ENCODE measurements at places on chromosomes 1 and 21. TPM values are rescaled to one million over a fixed set of nuclear protein-coding genes. Genes with fewer than 3 reads are reported as not detected.

LORICRIN gene
- not detected for total RNA-seq

TUT4 gene
- 37.4 TPM for total RNA-seq

DNA sequence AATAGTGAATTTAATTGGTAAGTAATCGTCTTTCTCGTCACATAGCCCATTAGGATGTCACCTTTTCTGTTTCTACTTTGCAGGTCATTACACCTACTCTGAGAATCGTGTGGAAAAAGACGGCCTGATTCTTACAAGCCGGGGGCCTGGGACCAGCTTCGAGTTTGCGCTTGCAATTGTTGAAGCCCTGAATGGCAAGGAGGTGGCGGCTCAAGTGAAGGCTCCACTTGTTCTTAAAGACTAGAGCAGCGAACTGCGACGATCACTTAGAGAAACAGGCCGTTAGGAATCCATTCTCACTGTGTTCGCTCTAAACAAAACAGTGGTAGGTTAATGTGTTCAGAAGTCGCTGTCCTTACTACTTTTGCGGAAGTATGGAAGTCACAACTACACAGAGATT, 23.3 kb downstream of the PARK7 start:
- no peak overlapping the region for H3K27ac ChIP-seq
- H3K4me3 ChIP-seq = no peak overlapping the region
- no peaks in the 10 kb centered on the region for H3K27me3 ChIP-seq
- no peak for DNase-seq
- peaks cover 46% of the 10 kb centered on the region for H3K36me3 ChIP-seq

DNA sequence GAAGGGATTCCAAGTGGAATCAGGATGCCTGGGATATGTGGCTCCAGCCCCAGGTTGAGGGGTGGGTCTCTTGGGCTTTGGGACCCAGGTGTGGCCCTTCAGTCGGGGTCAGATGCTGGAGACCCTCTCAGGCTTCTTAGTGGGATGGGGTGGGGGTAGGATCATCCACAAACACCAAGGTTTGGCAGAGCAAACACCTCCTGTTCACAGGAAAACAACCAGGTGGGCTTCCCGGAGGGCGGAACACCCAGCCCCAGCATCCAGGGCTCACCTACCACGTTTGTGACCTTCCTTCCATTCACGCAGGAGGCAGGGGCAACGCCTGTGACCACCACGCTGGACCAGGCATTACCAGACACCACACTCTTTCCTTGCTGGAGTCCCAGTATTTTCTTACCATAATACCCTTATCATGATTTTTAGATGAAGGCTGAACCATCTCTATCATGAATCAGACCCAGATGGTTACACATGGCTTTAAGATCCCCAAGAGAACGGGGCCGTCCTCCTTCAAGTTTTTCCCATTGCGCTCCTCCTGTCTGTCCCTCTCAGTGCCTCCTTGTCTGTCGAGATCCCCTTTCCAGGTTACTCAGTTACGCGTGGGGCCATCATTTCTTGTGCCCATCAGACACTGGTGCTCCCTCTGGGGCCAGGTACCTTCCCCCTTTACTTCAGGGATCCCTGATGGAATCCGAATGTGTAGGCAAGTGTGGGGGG, 428.2 kb downstream of the NPHP4 start:
- DNase-seq = no peak
- no peak overlapping the region for H3K4me3 ChIP-seq
- H3K27ac ChIP-seq = no peak overlapping the region
- peaks cover 21% of the 10 kb centered on the region for H3K27me3 ChIP-seq
- no peaks in the 10 kb centered on the region for H3K4me1 ChIP-seq
- H3K36me3 ChIP-seq = no peaks in the 10 kb centered on the region

- H3K4me3 ChIP-seq = no peak overlapping the region
- no peaks in the 10 kb centered on the region for H3K27me3 ChIP-seq
- H3K4me1 ChIP-seq = peaks cover 4% of the 10 kb centered on the region
- H3K27ac ChIP-seq = no peak overlapping the region
Measured at GRCh38 chr1:218573925-218574324, 228.8 kb downstream of the TGFB2 start.

- DNase-seq = no peak
- H3K4me1 ChIP-seq = peaks cover 12% of the 10 kb centered on the region
- H3K36me3 ChIP-seq = peaks cover 6% of the 10 kb centered on the region
- H3K27me3 ChIP-seq = no peaks in the 10 kb centered on the region
Measured at GRCh38 chr1:93078203-93078602, 880 bp upstream of the MTF2 start.

- no peak overlapping the region for H3K27ac ChIP-seq
- peak; percentile 59 for DNase-seq
- no peaks in the 10 kb centered on the region for H3K27me3 ChIP-seq
- peaks cover 48% of the 10 kb centered on the region for H3K4me1 ChIP-seq
Measured at GRCh38 chr1:85569122-85569521, 11.4 kb upstream of the CCN1 start.

GRCh38 chr1:205232127-205232820, 4.5 kb downstream of the TMCC2 start:
- H3K36me3 ChIP-seq = no peaks in the 10 kb centered on the region
- no peak overlapping the region for H3K27ac ChIP-seq
- H3K27me3 ChIP-seq = no peaks in the 10 kb centered on the region
- no peak overlapping the region for H3K4me3 ChIP-seq

DNA sequence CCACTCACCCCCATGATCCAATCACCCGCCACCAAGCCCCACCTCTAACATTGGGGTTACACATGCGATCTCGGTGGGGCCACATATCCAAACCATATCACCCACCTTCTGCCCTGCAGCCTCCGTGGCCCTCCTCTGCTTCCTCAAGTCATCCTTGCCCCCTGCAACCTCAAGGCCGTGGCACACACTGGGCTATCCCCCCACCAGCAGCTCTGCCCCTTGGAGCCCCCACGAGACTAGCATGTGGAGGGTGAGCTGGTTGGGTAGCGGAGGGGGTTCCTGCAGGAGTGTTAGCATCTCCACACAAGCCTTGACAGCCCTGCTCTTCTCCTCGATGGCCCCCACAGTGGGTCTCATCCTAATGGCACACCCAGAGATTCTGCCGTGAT, 100.8 kb downstream of the TOMM20 start:
- H3K36me3 ChIP-seq = no peaks in the 10 kb centered on the region
- peaks cover 8% of the 10 kb centered on the region for H3K4me1 ChIP-seq
- no peak overlapping the region for H3K4me3 ChIP-seq
- no peaks in the 10 kb centered on the region for H3K27me3 ChIP-seq
- DNase-seq = no peak

- no peak for DNase-seq
- no peaks in the 10 kb centered on the region for H3K36me3 ChIP-seq
- no peaks in the 10 kb centered on the region for H3K27me3 ChIP-seq
- no peak overlapping the region for H3K27ac ChIP-seq
Measured at GRCh38 chr1:42442662-42443061, 13.2 kb downstream of the ZMYND12 start.

DNA sequence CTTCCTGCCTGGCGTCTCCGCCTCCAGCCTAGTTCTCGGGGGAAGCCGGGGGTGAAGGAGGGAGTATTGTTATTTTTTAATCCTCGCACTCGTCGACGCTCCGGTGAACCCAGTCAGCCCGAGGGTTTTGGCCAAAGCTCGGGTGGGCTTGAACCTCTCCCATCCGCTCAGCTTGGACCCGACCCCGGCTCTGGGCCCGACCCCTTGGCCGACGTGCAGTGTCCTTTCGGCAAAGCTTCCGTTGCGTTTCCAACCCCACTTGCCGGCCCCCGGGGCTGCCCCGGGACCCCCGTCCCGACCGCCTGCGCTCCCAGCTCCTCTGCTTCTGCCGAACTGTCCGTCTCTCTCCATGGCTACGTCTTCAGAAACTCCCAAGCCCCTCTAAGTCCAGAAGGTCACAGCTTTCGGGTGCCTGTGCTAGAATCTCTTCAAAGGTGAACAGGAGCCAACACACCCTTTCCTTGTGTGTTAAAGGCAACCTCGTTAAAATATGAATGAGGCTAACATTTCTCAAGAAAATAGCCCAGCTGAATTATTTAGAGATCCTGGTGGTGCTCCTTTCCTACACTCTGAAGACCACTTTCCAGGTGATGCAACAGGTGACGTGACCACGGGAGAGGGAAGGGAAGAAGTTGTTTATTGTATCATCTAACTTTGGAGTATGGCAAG, 647 bp downstream of the DESI2 start:
- H3K27ac ChIP-seq = peak overlapping the region; percentile 30
- peak overlapping the region; percentile 91 for H3K4me3 ChIP-seq
- no peaks in the 10 kb centered on the region for H3K27me3 ChIP-seq
- H3K4me1 ChIP-seq = peaks cover 27% of the 10 kb centered on the region
- DNase-seq = peak; percentile 39

DNA sequence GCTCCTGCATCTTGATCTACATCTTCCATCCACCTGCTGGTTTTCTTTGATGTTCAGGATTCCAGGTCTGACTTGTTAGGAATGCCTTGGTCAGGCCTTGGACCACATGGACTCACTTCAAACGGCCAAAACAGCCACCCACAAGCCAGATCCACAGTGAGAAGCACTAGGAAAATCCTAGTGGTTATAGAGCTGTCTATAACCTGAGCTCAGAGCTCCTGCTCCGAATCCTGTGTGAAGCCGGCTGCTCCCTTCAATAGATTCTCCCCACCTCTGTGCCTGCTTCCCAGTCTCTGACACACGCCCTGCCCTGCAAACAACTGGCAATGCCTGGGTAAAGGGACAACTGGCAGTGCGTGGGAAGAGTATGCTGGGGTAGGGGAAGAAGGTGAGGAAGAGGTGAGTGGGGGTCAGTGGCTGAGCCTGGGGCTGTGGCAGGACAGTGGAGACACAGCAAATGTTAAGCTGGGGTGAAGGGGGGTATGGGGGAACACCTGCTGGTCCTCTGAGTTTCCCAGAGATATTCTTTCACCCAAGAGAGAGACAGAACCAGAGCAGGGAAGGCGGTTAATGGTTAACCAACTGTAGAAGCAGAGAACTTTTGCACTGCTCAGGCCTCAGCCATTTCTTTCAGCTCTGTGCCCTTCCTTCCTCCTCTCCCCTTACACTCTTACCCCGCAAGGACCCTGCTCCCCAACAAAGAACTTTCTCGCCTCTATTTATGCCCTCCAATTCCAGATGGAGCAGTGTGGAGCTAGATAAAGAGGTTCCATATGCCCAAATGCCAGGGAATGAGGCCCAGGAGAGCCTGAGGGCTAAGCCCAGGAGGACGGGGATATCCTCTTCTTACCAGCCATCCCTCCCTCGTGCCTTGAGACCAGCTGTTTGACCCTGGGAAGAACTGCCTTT, 4.5 kb downstream of the PLXNA2 start:
- peaks cover 24% of the 10 kb centered on the region for H3K4me1 ChIP-seq
- no peaks in the 10 kb centered on the region for H3K36me3 ChIP-seq
- DNase-seq = no peak
- no peak overlapping the region for H3K4me3 ChIP-seq
- H3K27me3 ChIP-seq = no peaks in the 10 kb centered on the region
- no peak overlapping the region for H3K27ac ChIP-seq

DNA sequence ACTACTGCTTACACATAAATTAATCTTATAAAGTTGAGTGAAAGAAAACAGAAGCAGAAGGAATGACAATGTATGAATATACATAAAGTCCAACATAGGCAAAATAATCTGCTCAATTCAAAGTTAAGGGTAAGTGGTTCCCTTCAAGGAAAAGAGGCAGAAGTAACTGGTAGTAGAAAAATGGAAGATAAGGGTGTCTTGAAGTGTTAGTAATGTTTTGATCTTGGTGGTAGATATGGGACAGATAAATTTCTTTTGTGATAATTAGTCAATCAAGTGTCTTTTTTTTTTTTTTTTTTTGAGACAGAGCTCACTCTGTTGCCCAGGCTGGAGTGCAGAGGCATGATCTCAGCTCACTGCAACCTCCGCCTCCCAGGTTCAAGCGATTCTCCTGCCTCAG, 12.7 kb downstream of the USP48 start:
- H3K27ac ChIP-seq = no peak overlapping the region
- no peak for DNase-seq
- no peaks in the 10 kb centered on the region for H3K27me3 ChIP-seq
- no peaks in the 10 kb centered on the region for H3K36me3 ChIP-seq
- no peak overlapping the region for H3K4me3 ChIP-seq
- H3K4me1 ChIP-seq = peaks cover 10% of the 10 kb centered on the region

DNA sequence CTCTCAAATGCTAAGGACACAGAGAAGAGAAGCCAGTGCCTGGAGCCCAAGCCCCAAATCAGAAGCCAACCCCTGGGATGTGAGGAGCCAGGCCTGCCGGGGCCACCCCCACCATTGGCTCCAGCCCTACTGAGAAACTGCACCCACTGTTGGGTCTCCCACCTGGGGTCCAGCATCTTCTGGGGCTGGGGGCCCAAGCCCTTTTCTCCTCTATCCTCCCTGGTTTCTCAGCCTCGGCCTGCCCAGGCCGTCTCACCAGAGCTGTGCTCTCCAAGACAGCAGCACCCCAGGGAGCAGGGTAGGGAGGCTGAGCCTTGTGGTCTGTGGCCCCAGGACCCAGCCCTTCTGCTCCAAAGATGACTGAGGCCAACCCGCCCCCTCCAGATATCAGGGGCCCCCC, 37.9 kb downstream of the SDC3 start:
- no peaks in the 10 kb centered on the region for H3K27me3 ChIP-seq
- H3K4me1 ChIP-seq = no peaks in the 10 kb centered on the region
- H3K27ac ChIP-seq = no peak overlapping the region
- DNase-seq = no peak
- no peak overlapping the region for H3K4me3 ChIP-seq

GRCh38 chr1:63414691-63415365, 47.4 kb downstream of the ALG6 start:
- no peak overlapping the region for H3K4me3 ChIP-seq
- DNase-seq = no peak
- H3K27ac ChIP-seq = no peak overlapping the region
- no peaks in the 10 kb centered on the region for H3K36me3 ChIP-seq
- H3K4me1 ChIP-seq = no peaks in the 10 kb centered on the region
- H3K27me3 ChIP-seq = no peaks in the 10 kb centered on the region

All from PC-3 (cell line).